Activated T-cell treated with anti-CD3 and anti-CD28 coated beads, Interleukin-2, amount 50 U/mL, for 72 hours (primary cell): ENCODE measurements at places on chromosomes 1 and 21.

DNA sequence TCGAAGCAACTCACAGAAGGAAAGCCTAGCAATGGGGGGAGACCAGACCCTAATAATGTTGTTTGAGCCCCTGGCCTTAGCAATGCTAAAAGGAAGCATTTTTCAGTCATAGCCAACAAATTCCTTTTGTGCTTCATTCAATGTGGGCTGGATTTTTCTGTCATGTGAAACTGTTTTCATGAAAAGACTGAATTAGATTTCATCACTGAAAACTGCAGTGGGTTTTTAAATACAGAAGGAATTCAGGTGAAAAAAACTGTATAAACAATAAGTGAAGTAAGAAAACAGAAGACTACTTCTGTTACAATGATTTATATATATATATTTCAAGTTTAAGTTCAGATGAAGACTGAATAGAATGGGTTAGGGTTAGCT is 204.8 kb downstream of the SMYD3 start:
- DNase-seq = no peak

- DNase-seq = no peak
Observed at GRCh38 chr1:116943438-116943837, 33.7 kb downstream of the PTGFRN start.

- no peak for DNase-seq
Observed at GRCh38 chr1:195733826-195734225, 874.4 kb downstream of the KCNT2 start.

DNA sequence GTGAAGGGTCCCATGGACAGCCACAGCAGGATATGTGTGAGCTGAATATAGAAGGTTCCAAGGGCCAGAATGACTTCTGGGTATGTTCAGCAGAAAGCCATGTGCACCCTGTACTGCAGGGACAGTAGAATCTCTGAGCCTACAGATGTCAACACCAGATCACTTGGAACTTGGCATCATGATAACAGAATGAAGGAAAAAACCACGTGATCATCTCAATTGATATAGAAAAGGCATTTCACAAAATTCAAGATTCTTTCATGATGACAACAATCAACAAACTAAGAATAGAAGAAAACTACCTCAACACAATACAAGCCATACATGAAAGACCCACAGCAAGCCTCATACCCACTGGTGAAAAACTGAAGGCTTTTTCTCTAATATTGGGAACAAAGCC is 885 bp upstream of the KRTAP12-2 start:
- no peak for DNase-seq

DNA sequence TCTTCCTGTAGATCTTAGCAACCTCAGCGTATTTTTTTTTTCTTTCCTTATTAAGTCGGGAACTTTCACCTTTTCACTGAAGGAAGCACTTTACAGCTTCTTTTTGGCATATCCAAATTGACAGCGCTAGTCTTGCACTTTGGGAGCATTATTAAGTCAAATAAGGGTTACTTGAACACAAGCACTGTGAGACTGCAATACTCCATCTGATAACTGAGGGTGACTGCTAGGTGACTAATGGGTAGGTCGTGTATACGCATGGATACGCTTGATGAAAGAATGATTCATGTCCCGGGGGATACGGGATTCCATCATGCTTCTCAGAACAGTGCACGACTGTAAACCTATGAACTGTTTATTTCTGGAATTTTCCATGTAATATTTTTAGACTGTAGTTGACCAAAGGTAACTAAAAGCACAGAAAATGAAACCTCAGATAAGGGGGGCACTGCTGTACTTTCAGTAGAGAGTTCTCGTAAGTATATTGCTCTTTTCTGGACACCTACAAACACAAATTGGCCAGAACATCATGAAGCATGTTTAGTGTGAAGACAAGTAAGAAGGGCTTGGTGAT is 364.7 kb downstream of the SMYD3 start:
- DNase-seq = no peak

GRCh38 chr1:29593601-29594382 is 357.5 kb downstream of the PTPRU start:
- DNase-seq = no peak

GRCh38 chr1:166272155-166272554 is 105.4 kb upstream of the FAM78B start:
- no peak for DNase-seq

GRCh38 chr1:205122489-205122882 is 708 bp upstream of the RBBP5 start:
- no peak for DNase-seq

- DNase-seq = no peak
Observed at GRCh38 chr1:195520757-195521156, 1087.5 kb downstream of the KCNT2 start.

DNA sequence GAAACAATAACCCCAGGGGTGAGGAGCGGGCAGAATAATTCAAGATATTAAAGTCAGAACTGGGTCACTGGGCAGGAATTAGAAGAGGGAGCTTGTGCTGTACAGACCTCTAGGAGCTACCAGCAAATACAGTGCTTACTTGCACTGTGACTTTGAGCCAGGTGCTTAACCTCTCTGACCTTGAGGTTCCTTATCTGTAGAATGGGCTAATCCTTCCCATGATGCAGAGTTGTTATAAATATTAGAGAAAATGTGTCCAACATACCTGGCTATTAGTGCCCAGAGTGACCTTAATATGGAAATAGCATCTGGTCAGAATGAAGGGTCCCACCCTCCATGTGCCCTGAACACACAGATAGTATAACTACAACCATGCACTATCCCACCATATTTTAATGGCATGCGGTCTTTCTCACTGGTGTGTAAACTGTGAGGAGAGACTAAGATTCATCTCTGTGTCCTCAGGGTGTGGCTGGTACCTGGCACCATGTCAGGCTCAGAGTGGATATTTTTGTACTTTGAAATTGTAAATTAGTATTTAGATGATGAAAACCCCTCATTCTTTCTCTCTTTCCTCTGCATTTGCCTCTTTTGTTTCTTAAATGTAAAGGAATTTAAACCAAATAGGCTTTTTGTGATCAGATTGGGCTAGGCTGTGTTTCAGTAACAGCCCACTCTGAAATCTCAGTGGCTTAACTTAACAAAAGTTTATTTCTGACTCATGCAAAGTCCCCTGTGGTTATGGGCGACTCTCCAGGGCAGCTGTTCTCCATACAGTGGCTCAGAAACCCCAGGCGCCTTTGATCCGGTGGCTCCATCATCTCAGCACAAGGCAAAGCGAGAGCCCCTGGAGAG is 60.0 kb upstream of the ROR1 start:
- DNase-seq = no peak

- no peak for DNase-seq
Observed at GRCh38 chr1:232274236-232274855, 355.6 kb downstream of the SIPA1L2 start.

GRCh38 chr1:173084292-173084691 is 33.6 kb upstream of the TNFSF18 start:
- no peak for DNase-seq

DNA sequence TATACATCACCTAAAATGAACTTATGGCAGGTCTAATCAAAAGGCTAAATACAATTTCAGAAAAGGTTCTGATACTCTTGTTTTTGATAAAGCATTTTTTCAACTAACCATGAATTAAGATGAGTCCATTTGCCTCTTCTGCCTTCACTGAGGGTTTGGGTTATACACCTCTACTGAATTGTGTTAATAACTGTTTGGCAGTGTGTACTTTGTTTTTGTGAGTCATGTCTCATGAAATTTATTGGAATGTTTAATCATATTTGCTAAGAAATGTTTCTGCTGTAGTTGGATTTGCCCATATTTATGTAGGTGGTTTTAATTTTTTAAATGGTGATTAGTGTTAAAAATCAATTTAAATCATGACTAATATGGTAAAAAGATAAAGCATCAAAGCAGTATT is 190.5 kb downstream of the HS2ST1 start:
- no peak for DNase-seq

DNA sequence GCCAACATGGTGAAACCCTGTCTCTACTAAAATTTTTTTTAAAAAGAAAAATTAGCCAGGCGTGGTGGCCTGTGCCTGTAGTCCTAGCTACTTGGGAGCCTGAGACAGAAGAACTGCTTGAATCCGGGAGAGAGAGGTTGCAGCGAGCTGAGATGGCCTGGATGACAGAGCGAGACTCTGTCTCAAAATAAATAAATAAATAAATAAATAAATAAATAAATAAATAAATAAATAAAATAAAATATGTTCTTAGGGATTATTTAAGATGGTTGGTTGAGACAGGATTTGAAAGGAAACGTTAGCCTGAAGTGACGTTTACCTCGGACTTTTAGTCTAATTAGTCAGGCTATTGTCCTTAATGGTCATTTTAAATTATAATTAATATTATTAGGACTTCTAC is 88.5 kb upstream of the CHRM3 start:
- DNase-seq = no peak

DNA sequence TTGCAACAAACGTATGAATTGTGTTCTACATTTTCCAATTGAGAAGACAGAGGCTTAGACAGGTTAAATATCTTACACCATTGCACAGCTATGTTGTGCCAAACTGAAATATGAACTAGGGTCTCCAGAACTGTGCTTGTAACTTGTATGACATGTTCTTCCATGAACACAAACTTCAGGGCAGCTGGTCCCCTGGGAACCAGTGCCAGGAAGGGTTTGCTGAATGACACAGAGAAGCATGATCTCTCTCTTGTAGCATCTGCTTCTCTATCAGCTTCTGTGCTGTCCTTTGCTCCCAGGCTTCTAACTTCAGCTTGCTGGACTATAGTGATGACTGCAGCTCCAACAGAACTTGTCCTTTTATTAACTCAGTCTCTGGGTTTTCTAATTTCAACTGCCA is 385.5 kb downstream of the SIPA1L2 start:
- no peak for DNase-seq

GRCh38 chr1:36139521-36139920 is 9.8 kb downstream of the TRAPPC3 start:
- DNase-seq = no peak

DNA sequence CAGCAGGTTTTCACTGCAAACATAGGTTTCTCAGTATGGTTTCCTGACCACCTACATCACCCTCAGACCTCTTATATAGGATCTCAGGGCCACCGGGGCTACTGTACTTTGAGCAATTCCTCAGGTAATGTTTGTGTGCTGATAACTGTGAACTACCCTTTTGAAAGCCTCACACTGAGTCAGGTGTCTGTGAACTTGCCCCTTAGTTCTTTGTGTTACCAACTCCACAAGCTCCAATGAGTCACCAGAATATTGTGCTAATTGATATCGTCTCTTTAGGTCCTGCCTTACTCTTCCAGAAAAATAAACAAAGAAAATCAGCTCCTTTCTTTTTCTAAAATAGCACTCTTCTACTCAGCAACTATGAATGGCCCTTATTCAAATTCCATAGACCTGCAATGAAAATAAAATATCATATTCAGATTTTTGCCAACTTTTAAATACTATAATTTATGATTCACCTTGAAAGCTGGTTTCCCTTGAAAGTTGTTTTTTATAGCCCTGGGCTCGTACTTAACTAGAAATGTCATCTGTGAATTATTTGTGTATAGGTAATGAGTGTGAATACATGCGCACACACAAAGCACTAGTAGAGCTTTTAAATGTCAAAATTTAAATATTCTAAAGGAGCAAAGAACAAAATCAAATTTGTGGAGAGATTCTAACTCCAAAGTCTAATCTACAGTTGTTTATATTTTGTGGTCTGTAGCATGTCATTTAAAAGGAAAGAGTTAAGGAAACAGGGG is 88.1 kb upstream of the WARS2 start:
- DNase-seq = no peak

- DNase-seq = no peak
Observed at GRCh38 chr1:78493451-78493850, 2.7 kb downstream of the PTGFR start.

DNA sequence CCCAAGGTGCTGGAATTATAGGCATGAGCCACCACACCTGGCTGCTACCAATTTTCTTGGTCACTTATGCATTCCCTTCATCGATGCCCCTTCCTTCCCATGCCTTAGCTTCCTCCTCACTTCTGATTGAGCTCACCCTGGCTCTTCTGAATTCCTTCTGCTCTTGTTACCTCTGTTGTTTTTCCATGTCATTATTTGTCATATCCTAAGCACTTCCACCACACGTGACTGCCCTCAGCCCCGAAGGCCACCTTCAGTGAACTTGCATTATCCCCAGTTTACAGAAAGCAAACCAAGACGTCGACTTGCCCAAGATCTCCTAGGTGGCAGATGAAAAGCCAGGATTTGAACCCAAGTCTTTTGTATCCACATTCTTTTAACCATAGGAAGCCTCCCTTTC is 30.7 kb downstream of the CA6 start:
- DNase-seq = no peak

GRCh38 chr1:148296511-148296910 is 144.4 kb upstream of the NBPF11 start:
- no peak for DNase-seq

DNA sequence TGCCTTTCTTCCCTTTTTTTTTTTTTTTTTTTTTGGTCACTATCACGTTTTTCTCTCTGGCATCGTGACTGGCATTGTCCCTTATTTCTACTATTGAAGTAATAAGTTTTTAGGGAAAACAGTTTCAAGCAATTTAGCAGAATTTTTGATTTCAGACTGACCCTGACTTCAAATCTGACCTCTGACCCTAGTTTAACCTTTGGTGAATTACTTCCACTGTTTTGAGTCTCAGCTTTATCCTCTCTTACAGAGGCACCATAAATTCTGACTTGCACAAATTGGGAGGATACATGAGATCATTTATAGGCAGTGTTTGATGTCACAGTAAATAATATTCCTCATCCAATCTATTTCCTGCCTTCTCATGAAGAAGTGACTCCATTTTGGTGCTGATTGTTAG is 187.0 kb downstream of the FASLG start:
- no peak for DNase-seq

DNA sequence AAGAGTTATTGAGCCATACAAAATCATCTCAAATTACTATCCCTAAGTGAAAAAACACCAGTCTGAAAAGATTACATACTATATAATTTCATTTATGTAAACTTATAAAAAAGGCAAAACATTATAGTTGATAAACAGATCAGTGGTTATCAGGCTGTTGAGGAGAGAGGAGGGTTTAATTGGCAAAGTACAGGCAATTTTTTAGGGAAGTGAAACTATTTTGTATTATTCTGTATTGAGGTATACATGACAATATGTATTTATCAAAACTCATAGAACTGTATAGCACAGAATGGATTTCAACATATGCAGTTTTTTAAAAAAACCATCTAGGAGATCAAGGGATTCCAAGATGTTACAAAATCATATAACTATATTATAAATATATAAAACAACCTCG is 403.7 kb downstream of the LTN1 start:
- DNase-seq = no peak

- no peak for DNase-seq
Observed at GRCh38 chr1:44822981-44823451, 14.7 kb downstream of the BTBD19 start.
